ENCODE measurements at places on chromosomes 5 and 9.

- no peak for DNase-seq
Measured at GRCh38 chr5:37881359-37881758, 41.5 kb upstream of the GDNF start.

DNA sequence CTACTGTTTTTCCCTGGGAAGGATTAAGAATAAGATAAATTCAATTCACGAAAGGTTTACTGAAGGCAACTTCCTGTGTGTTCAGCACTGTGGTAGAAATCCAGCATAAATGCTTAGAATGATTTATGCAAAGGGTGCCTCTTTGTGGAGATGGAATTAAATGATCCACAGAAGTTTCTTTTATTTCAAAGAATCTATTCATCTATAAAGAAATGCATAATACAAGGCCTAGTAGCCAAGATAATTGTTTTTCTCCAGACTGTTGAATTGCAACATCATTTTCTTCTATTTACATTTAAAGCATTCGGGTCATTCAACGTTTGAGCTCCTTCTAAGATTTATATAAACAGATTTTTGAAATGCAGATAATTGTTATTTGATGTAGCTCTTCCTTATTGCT lies 138.8 kb upstream of the NFIL3 start:
- no peak for DNase-seq

DNA sequence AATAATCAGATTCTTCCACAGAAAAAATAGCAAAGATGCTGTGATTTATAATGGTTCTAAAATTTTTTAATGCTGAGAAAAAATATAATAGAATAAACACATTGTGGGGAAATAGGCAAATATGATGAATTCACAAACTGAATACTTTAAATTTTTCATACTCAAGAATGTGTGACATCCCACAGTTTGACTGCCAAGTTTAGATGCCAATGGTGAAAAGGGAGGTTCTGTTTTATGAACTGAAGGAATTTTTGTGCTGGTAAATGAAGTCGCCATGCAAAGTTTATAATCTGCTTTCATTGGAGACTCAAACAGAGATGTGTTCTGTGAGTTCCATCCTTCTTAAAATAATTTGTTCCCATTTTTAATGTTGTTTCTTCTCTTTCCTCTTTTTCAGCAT lies 367.5 kb upstream of the ADAMTS16 start:
- DNase-seq: no peak

- DNase-seq: no peak
Measured at GRCh38 chr5:16539169-16539666, 73.6 kb upstream of the ZNF622 start.

GRCh38 chr9:26054600-26055520 lies 376.6 kb upstream of the TUSC1 start:
- no peak for DNase-seq

- DNase-seq: no peak
Measured at GRCh38 chr5:57804007-57804444, 321.4 kb upstream of the ACTBL2 start.

DNA sequence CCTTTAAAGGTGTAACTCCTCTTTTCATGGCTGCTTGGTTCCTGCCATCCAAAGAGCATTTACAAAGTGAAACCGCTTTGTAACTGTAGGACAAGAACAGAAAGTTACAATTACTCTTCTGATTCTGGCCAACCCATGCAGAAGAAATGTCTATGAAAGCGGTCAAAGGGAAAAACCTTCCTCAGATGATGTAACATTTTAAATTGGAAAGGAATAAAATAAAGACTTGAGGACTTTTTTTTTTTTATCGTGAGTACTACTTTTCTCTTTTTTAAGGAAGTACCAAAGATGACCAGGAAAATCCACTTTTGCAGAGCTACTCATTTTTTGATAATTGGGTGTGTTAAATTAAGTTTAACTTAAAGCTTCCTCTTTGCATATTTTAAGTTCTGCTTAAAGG lies 13.0 kb upstream of the C9orf72 start:
- no peak for DNase-seq

- DNase-seq: no peak
Measured at GRCh38 chr5:142390334-142390733, 65.5 kb upstream of the SPRY4 start.
